Jurkat, Clone E6-1 (cell line): ENCODE measurements at places on chromosomes 7 and 10.

DNA sequence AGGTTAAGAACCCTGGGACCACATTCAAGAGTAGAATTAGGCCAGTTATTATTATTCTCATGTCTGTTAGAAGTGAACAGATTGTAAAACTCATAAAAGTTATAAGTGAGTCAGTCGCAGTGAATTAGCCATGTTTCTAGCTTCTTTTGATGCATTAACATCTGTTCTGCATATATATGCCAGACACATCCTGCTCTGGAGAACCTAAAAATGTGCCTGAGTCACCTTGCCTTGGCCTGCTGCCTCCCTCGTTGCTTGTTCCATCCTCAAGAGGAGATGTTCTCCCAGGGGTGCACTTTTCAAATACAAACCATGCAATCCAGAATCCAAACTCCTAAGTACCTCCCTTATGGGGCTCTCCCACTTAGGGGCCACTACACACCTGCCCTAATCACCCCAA, 14.8 kb downstream of the TSPAN12 start:
- no peak for DNase-seq

- DNase-seq, result no peak
Observed at GRCh38 chr7:3510101-3511020, 209.3 kb downstream of the SDK1 start.

- DNase-seq, result peak; percentile 27
Observed at GRCh38 chr10:71015674-71016073, 127.3 kb upstream of the PCBD1 start.

- peak; percentile 4 for DNase-seq
Observed at GRCh38 chr10:103451091-103451813, 918 bp downstream of the CALHM2 start.

- DNase-seq, result no peak
Observed at GRCh38 chr7:145263886-145264285, 428.0 kb upstream of the TPK1 start.

- DNase-seq, result no peak
Observed at GRCh38 chr10:113993489-113993991, 50.1 kb upstream of the ADRB1 start.

DNA sequence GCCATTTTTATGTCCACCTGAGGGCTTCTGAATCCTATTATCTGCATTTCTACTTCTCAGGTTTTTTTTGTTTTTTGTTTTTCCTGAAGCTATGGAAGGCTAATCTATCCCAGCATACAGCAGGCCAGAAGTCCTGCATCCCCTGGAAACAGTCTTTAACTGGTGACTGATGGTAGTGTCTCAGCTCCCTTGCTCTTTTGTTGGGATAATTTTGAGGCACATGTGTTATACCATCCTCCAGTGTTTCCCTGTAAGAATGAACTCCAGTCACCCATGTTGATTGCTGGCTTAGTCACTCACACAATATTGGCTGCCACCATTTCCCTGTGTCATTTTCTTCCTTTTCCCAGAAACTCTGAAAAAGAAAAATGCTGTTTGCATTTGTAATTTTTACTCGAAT, 1094.0 kb upstream of the LRRN3 start:
- no peak for DNase-seq

DNA sequence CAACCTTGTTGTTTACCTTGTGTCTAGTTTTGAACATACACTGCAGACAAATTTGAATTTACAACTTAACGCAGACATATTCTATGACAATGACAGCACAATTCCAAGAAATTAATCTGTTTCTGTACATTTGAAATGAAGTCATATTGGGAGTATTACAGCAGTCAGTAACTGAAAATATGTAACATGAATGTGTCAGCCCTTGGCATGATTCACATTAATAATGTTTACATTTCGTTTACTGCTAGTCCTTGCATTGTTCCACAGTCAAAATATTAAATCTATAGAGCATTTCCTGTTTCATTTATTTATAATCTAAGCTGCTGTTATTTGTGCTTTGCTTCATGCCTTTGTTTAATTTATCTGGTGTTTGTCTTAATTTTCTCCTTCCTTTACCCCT, 80.4 kb downstream of the NOC3L start:
- no peak for DNase-seq

DNA sequence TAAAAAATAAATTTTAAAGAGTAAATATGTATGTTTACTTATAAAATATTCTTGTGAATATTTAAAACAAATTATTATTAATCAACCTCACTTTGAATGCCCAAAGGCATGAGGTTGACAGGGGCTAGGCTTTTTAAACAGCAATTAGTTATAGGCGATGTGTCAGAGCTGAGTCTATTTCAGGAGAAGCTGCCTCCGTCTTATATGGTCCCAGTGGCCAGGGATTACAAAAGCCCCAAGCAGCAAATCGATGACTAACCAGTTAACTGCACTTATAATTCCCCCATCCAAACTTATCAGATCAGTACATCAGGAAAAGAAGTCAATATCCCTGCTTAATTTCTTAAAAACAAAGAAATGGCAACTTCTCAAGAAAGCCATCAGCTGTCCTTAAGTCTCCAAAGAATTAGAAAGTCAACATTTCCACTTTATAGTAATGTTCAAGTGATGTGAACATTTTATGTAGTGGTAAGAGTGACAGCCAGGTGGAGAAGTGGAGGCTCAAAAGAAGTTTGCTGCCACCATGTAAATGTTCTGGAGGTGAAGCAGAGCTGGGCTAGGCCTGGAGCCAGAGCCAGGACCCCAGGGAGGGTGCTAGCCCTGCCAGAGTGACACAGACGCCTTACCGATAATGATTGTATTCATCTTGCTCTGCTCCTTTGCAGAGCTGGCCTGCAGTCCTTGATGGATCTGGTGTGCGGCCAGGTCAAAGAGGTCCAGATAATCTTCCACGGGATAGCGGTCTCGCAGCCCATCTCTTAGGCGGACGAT, 51.5 kb downstream of the CHST15 start:
- no peak for DNase-seq

- no peak for DNase-seq
Observed at GRCh38 chr7:134679006-134679405, 32.4 kb downstream of the BPGM start.

- no peak for DNase-seq
Observed at GRCh38 chr7:33874943-33875342, 30.4 kb upstream of the BMPER start.

- DNase-seq, result no peak
Observed at GRCh38 chr10:113053091-113053490, 103.0 kb downstream of the TCF7L2 start.

GRCh38 chr10:71205468-71205867, 6.9 kb upstream of the UNC5B start:
- DNase-seq, result no peak

- no peak for DNase-seq
Observed at GRCh38 chr7:117347480-117347879, 24.6 kb upstream of the WNT2 start.

GRCh38 chr10:91048380-91048779, 127.5 kb upstream of the ANKRD1 start:
- DNase-seq, result no peak

DNA sequence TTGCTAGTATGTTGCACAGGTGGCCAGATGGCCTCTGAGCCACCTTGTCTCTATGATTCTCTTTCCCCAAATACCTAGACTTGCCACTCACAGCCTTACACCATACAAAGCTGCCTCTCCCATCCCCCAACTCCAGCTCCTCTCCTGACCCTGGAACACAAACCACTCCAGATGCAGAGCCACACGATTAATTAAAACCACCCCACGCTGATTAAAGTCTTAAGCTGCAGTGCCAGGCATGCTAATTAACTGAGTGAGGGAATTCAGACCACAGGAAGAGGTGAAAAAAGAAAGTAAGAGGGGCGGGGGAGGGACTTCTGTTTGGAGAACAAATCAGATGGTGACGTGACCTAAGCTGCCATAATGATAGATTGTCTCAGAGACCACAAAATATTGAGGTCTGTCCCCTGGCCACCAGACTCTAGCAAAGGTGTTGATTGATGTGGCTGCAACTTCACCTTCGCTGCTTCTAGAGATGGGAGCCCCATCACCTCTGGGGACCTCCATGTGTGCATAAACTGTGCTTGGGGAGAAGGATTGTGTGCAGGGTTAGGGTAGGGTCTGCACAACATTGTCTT, 331.3 kb downstream of the PLXNA4 start:
- peak; percentile 36 for DNase-seq

DNA sequence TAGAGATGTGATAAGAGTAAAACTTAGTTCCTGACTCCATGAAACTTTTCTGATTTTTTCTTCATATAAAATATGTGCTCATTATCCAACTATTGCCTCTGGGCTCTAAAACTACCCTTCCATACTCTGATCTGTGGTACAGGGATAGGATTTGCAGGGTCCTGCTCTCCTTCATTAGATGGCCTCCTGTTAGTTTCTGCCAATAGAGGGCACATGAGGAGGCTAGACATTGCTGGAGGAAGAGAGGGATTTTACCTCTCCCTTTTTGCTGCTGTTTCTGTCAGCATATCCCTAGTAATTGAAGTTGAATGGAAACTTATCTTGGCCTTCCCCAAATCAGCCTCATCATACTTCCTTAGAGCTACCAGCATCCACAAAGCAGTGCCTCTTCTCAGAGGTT, 269.4 kb downstream of the NXPH1 start:
- DNase-seq, result no peak

- DNase-seq, result no peak
Observed at GRCh38 chr10:78938695-78939672, 129.8 kb upstream of the ZMIZ1 start.

DNA sequence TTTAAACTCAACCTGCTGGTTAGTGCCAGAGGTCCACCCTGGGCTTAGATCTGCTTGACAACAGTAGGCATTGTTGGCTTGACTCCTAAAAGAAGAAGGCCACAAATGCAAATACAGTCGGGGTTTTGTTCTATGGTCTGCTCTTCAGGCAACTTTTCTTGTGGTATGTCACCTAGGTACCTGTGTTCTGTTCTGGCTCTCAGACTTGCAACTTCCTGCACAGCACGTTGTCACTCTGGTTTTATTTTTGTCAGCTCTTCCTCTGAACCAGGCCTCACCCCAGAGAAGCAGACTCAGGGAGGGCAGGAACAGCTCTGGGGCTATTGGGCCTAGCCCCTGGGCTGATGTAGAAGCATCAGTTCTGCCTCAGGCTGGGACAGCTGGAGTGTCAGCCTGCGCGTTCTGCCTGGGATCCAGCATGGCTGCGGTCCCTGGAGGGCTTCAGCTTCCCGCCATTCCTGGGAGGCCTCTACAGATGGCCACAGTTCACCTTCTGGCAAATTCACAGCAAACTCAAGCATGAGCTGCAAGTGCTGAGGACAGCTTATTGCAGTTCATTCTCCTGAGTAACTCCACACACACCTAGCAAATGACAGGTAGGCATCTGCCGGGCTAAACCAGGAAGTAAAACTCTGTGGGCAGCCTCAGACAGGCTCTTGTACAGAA, 11.0 kb upstream of the PDCD4 start:
- peak; percentile 61 for DNase-seq

GRCh38 chr7:94057955-94058354, 53.8 kb upstream of the BET1 start:
- no peak for DNase-seq

GRCh38 chr7:107773027-107773426, 29.1 kb downstream of the CBLL1 start:
- DNase-seq, result no peak

GRCh38 chr7:137985897-137986251, 16.0 kb downstream of the CREB3L2 start:
- no peak for DNase-seq

DNA sequence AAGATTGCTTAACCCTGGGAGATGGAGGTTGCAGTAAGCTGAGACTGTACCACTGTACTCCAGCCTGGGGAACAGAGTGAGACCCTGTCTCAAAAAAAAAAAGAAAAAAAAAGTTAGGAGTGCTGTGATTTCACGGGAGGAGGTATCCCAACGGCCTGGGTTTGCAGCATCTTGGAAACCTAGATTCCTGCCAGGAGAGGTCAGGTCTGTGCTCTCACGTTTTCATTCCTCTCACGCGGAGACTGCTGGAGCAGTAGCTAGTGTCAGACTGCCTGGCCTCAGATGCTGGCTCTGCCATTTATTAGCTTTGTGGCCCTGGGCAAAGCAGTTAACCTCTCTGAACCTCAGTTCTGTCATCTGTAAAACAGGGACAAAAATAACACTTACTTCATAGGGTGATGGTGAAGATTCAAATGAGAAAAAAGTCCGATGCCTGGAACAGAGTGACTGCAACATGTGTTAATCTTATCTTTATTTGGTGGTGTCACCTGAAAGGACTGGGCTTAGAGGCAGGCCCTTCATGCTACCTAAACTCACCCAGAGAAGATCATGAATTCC, 94.9 kb downstream of the GAD2 start:
- DNase-seq, result no peak
